Activated CD4-positive, alpha-beta memory T cell treated with anti-CD3 and anti-CD28 coated beads for 36 hours (primary cell): ENCODE measurements at places on chromosomes 3 and 15.
A peak's percentile ranks its signal among the peaks of the same experiment; 100 is the strongest.

DNA sequence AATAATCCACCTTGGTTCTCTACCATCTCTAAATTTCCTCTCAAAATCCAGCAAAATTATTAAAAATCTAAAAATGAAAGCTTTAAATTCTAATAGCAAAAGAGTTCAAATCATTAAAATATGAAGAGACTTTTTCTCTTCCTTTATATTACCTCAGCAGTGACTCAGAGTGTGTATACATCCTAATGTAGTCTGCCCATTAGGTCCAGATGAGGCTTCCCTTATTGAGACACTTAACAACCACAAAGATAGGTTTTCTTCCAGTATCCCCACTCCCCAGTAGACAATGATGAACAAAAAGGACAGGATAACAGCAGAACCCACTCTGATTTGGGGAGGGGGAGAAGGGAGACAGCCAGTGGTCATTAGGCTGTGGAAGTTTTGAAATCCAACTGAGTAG, 61.5 kb upstream of the DCBLD2 start:
- no peak for DNase-seq

- no peak for DNase-seq
Observed at GRCh38 chr15:31385736-31386135, 59.1 kb downstream of the KLF13 start.

DNA sequence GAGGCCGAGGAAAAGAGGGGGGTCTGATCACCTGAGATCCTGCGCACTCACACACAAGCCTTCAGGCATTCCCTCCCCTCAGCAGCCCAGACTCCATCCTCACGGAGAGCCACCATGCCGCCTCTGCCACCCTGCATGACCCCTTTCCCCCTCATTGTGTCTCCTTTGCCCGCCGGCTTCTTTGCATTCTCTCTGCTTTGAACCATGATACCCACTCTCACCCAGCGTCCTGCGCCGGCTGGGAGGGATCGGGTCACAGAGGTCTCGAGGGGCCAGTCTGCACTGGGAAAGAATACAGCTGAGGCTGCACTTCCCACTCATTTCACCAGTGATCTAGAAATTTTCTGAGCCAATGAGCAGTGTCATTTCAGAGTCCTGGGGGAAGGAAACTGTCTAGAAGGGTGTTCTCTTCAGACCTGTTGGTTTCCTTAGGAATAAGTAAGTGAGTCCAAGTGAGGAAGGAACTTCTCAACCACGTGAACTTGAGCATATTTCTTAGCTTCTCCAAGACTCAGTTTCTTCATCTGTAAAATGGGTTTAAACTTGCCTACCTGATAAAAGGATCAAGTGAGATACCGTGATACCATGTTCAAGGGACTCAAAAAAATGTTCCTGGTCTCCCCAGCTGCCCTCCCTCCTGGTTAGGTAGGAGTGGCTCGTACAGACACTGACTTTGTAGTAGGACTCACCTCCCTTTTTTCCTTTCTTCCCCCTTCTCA, 96.7 kb downstream of the TOP2B start:
- DNase-seq = no peak

- DNase-seq = no peak
Observed at GRCh38 chr15:49876401-49877038, 242.5 kb downstream of the ATP8B4 start.

DNA sequence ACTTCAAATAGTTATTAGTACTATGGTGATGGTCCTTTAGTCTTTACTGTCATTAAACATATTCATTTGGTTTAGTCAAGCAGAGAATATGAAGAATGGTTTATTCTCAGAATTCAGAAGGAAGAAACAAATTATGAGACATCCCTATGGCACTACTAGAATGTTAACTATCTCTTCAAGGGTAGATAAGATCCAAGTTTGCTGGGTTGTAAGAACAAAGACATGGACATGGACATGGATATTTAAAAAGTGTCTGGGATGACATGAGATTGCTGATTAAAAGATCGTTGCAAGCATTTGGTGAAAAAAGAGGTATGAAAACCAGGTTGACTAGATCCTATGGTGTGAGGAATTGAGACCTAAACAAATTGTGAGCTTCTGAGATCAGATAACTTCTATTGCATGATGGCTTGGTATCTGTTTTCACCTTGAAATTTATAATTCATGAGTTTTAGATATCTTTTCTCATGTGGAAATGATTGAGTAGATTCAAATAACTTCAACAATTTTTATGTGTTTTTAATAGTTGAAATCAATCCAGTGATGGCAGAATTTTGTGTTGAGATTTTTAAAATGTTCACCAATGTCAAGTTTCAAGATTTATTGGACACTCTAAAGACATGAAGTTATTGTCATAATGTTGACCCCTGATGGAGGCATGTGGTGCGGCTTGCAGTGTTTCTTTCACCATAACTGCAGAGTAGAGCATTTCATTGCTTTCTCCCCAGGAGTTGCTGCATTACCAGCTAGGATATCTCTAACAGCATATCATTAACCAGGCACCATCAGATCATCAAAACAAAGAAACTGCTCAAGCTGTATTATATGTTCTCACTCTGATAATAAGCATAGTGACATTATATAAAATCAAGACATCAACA, 72.6 kb downstream of the NAALADL2 start:
- no peak for DNase-seq

DNA sequence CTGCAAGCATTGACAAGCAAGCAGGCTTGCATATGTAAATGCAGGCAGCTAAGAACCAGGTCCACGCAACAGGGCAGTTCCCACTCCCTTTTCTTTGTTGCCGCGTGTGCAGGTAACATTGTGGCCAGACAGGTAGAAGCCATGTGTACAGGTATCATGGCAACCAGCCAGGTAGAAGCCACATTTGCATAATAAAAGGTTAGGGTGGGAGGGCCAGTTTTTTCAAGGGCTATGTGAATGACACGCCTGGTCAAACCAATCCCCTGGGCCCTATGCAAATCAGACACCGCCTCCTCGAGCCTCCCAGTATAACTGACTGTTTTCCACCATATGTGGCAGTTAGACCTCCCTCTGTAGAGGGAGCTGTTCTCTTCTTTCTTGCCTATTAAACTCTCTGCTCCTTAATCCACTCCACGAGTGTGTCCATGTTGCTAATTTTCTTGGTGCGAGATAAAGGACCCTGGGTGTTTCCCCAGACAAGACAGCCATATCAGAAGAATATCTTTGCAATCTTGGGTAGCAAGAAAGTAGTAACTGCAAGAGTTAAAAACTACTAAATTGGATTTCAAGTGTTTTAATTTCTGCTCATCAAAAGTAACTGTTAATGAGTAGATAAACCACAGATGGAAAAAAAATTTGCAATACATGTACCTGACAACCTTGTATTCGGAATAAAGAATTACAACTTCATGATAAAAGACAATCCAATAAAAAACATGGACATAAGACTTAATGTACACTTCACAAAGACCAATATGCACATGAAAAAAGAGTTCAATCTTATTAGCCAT, 21.8 kb downstream of the PCOLCE2 start:
- no peak for DNase-seq

GRCh38 chr3:28587723-28588122, 239.1 kb upstream of the AZI2 start:
- no peak for DNase-seq

GRCh38 chr15:56718560-56718959, 14.7 kb downstream of the ZNF280D start:
- no peak for DNase-seq

- DNase-seq = no peak
Observed at GRCh38 chr3:18232317-18232716, 192.8 kb downstream of the SATB1 start.

DNA sequence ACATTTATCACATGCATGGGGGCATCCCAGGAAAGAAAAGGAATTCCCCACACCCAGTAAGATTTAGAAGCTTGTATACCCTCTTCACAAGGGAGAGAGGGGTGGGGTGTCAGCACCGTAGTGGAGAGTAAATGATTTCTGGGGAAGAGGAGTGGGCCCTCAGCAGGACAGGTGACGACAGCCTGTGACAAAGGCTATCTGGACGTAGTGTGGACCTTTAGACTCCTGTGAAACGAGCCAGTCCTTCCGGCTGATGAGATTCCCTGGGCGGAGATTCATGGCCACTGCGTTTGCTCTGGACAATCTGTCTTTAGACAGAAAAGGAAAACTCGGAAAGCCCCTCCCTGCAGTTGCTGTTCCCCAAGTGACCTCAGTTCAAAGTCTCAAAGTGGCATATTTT, 1.7 kb upstream of the FAM3D start:
- DNase-seq = no peak

DNA sequence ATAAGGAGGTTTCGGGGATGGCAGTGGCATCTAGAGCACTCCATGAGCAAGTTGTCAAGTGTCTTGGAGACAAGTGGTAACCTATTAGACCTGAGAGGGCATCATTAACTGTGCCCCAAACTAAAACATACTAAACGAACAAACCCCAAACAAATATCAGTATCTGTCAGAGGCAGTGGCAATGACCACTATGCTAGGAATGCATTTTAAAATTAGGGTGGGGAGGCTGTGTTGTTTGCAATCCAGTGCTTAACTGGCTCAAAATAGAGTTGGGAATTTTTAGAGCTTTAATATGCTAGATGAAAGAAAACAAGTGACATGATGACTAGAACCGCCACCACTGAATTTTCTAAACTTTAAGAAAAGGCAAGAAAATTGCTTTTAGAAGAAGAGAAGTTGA, 51.8 kb upstream of the TPRG1 start:
- no peak for DNase-seq

- DNase-seq = no peak
Observed at GRCh38 chr15:41689834-41690233, 29.6 kb downstream of the MGA start.

DNA sequence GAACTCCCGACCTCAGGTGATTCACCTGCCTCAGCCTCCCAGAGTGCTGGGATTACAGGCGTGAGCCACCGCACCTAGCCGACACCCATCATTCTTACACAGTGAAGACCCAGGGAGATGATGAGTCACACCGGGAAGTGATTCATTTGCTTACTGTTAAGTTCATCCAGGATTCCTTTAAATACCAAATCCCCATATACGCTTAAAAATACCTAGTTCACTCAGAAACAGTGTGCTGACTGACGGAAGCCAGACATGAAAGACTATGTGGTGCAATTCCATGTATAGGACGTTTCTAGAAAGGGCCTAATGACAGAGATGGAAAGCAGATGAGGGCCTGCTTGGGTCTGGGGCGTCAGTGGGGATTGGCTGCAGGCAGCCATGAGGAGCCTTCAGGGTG, 75.2 kb downstream of the APBA2 start:
- no peak for DNase-seq

- no peak for DNase-seq
Observed at GRCh38 chr15:93048759-93049161, 40.3 kb downstream of the RGMA start.

DNA sequence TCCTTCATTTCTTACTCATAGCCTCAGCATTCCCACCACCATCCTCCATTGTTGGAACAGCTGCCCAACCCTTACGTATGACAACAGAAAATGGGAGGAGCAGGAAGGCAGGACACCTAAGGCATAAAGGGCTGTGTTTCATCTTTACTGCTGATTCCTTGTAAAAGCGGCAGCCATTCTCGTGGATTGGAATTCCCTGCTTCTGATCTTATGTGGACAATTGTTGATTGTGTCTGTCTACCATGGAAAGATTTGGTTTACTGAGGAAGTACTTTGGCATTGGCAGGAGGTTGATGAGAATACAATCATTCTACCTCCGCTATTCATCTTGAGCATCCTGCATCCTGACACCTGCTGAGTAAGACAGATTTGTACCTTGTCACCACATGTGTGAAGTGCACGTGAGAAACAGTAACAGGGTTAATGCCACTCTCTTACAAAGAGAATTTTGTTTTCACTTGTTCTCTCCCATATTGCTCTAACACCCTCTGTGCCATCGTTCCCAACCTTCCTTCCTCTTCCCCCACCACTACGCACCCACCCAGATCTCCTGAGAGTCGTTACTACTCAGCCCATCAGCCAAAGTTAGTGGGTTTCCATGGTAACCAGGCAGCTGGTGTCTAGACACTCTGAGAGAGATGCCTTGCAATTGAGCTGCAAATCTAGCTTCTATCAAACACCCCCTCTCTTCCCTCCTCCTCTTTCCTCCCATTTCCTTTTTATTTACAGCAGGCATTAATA, 75.7 kb downstream of the GAP43 start:
- no peak for DNase-seq

DNA sequence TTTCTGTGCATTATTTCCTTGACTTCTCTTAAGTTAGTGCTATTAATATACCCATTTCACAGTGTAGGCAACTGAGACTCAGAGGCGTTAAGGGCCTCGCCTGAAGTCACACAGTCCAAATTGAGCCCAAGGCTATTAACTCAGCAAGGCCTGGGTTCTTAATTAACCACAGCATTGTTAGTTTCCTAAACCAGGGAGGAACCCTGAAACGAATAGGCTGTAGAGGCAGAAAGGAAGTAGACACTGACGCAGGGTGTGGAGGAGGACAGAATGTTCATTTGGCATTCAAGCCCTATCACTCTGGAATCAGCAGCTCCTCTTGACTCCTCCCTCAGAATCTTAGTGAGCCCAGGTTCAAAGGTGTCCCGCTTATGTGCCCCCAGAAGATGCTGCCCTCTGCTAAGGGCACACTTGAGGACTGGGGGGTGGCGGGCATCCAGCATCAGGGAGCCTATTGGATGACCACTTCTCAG, 13.9 kb downstream of the ARHGEF3 start:
- DNase-seq = peak; percentile 51

GRCh38 chr3:95899494-95899893, 914.9 kb upstream of the EPHA6 start:
- DNase-seq = no peak

DNA sequence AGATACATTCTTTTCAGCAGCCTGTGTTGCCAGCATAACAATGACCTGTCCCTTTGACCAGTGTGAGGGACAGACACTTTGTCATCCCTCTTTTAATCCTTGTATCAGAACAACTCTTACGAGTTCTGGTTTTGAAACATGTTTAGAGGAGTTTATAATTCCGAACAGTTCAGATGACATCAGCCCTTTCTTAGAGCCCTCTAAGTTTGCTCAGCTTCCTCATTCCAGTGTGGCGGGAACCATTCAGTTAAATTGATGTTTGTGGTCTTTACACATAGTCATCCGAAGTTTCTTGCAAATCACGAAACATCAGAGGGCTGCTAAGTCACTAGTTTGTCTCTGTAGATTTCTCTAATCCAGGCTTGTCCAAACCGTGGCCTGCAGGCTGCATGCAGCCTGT, 102.5 kb downstream of the AKAP13 start:
- DNase-seq = no peak

- no peak for DNase-seq
Observed at GRCh38 chr3:4438296-4438695, 28.8 kb downstream of the SUMF1 start.

GRCh38 chr15:77179541-77179998, 108.7 kb upstream of the TSPAN3 start:
- DNase-seq = peak; percentile 16

GRCh38 chr15:100879061-100879463, 569 bp upstream of the ALDH1A3 start:
- no peak for DNase-seq

DNA sequence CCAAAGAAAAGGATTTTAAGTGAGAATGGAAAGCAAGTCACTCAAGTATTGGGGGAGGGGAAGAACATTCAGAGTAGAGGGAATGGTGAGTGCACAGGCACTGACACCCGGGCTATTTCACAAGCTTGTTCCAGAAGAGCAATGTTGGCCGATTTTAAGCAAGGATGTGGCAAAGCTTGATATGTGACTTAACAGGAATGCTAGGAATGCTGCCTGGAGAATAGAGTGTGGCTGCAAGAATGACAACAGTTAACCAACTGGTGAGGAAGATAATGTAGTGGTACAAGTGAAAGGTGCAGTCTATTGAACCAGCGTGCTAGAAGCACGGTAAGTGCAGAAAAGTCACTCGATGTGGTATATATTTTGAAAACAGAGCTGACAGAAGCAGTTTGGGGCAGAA, 6.2 kb upstream of the CCDC80 start:
- DNase-seq = no peak

- no peak for DNase-seq
Observed at GRCh38 chr3:45987368-45988291, 8.0 kb downstream of the FYCO1 start.

- no peak for DNase-seq
Observed at GRCh38 chr3:41131224-41131623, 68.1 kb upstream of the CTNNB1 start.
